ENCODE measurements at places on chromosomes 2 and 18. TPM values are rescaled to one million over a fixed set of nuclear protein-coding genes. Genes with fewer than 3 reads are reported as not detected.

DNA sequence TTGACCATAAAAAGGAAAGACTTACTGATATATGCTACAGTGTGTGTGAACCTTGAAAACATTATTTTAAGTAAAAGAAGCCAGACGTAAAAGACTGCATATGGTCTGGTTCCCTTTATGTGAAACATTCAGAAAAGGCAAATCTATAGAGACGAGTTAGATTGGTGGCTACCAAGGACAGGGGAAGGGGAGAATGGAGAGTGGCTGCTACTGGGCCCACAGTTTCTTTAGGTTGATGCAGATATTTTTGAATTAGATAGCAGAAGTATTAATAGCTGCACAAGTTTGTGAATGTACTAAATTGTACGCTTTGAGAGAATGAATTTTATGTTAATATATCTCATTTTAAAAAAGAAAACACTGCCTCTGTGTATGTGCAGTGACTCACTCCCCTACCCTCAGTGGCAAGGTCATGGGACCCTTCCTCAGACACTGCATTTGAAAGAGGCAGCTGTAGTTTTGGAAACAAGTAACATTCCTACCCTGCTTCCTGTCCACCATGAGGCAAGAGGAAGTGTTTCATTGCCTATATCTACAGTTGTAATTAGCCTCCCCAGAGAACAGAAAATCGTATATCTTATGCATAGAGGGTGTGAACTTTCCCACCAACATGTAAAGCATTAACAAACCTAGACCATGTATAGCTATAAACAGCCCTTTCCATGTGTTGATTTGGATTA lies 29.8 kb upstream of the ARMC9 start:
- no peak for DNase-seq

DNA sequence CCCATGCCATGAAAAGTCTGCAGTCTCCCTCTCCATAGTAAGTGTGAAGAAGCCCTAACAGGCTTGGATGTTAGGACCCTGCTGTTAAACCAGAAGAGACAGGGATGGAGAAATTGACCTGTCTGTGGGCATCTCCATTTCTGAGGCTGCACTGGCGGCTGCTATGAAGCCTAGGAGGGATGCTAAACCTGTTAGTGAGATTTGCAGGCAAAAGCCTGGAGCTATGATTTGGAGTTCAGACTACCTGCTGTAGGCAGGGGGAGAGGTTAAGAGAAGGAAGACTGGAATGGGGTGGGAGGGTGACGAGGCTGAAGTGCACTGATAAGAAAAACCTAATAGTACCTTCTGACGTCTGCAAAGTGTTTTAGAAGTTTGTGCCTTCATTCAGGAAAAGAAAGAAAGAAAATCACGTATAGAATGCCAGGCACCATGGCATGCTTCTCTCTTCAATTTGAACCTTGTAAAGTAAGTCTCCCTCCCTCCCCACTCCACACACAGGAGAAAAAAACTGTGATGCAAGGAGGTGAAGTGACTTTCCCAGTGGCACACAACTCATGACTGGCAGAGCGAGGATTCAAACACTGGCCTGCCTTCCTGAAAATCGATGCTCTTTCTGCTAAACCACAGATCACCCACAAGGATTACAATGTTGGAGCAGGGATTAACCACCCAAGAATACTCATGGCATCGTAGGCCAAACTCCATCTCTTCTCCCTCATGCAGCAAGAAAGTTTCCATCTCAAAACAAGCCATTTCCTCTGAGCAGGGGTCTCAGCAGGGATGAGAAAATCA lies 98.5 kb upstream of the PKDCC start:
- no peak for DNase-seq

GRCh38 chr2:145090841-145091761 lies 571.2 kb upstream of the ZEB2 start:
- no peak for DNase-seq

DNA sequence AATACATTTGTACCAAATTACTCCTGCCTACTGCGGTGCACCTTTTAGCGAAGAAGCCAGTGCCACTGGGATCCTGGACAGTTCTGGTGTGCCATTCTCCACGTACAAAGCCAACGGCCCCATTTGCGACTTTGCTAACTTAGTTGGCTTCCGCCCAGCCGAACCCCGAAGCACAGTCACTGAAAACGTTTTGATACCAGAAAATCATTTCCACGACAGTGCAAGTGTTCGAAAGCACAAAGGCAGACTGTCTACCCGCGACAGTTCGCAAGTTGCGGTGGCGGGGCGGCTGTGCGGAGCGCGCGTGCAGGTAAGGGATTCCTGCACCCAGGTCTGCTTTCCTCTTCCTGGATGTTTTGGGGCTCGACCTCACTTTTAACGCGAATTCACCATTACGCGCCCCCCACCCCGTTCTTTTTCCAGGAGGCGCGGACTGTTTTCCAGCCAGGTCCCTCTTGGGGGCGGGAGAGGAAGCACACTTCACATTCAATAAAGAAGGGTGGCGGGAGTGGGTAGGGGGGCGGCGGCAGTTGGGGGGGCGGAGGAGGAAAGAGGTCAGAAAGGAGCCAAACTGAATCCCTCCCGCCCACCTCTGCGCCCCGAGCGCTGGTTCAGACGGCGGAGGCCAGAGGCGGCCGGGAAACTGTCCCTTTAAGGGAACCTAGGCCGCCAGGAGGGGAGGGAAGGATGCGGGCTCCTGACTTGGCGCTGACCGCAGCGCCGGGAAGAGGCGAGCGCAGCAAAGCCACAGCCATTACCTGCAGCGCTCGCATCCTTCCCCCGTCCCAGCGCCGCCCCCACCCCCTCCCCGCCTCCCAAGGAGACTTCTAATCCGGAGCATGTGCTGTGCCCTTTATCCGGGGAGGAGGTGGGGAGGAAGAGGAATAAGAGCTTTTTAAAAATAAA lies 107.4 kb upstream of the KCTD1 start:
- DNase-seq, result peak; percentile 70

GRCh38 chr2:62205554-62205953 lies 9.6 kb downstream of the B3GNT2 start:
- no peak for DNase-seq

Gene PAX3
- 6.0 TPM for polyA plus RNA-seq

All from testis (tissue), 5 donors.